Caki2 (cell line): ENCODE measurements at places on chromosomes 1 and 21. TPM values are rescaled to one million over a fixed set of nuclear protein-coding genes. Genes with fewer than 3 reads are reported as not detected.

VHLL gene
- total RNA-seq: not detected in 2 replicates

S100A7A gene
- total RNA-seq: not detected in 2 replicates

MYBPH gene
- total RNA-seq: not detected in 2 replicates

GRCh38 chr1:116763116-116763786 lies 9.0 kb downstream of the CD2 start:
- no peak for DNase-seq

ZNF695 gene
- total RNA-seq: not detected in 2 replicates

FCRL4 gene
- total RNA-seq: not detected in 2 replicates
